ENCODE measurements at places on chromosomes 3 and 15.
A peak's percentile ranks its signal among the peaks of the same experiment; 100 is the strongest.

GRCh38 chr3:139794469-139795265 is 116.9 kb upstream of the NMNAT3 start:
- no peaks in the 10 kb centered on the region for H3K4me1 ChIP-seq
- H3K4me3 ChIP-seq = no peak overlapping the region
- DNase-seq = no peak
- H3K36me3 ChIP-seq = no peaks in the 10 kb centered on the region
- no peaks in the 10 kb centered on the region for H3K27me3 ChIP-seq

DNA sequence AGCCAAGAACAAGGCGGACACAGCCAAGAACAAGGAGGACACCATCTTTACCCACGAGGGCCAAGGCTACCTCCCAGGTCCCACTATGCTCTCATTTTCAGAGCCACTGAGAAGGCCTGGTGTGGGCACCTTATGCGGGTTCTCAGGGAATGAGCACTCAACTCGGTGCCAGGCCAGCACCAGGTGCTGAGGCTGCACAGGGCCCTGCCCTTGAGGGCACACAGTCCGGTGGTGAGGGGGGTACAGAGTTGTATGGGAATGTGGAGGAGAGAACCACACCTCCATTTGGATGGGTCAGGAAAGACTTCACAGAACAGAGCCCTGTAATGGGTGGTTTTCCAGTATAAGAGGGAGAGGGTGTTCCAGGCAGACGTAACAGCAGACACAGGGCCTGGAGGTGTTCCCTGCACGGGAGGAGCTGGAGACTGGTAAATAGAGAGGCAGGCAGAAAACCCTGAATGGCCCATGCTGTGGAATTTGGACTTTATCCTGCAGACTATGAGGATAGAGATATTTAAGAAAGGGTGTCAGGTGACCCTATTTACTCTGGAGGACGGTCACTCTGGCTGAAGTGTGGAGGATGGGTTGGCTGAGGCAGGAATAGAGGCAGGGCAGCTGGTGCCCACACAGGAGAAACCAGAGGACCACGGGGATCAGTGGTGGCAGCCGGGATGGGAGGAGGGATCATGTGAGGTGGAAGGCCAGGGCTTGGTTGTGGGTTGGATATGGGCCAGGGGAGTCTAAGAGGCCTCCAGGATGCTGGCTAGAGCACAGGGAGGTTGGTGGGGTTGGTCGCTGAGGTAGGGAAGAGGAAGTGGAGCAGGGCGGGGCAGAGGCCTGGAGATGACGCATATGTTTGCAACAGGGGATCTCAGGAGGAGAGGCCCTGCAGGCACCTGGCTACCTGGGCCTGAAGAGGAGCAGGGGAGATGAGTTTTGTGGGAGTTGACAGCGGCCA is 34.6 kb downstream of the CRABP1 start:
- no peaks in the 10 kb centered on the region for H3K36me3 ChIP-seq
- no peak for DNase-seq
- H3K4me1 ChIP-seq = no peaks in the 10 kb centered on the region
- H3K27me3 ChIP-seq = no peaks in the 10 kb centered on the region
- no peak overlapping the region for H3K4me3 ChIP-seq
- no peak overlapping the region for H3K27ac ChIP-seq

GRCh38 chr3:13158408-13158807 is 85.2 kb upstream of the IQSEC1 start:
- no peak overlapping the region for H3K27ac ChIP-seq
- DNase-seq = no peak
- H3K27me3 ChIP-seq = no peaks in the 10 kb centered on the region
- no peak overlapping the region for H3K4me3 ChIP-seq

- no peaks in the 10 kb centered on the region for H3K27me3 ChIP-seq
- H3K4me3 ChIP-seq = no peak overlapping the region
- H3K4me1 ChIP-seq = no peaks in the 10 kb centered on the region
These were observed 96.8 kb downstream of the OCA2 start for GRCh38 chr15:28002136-28002861.

DNA sequence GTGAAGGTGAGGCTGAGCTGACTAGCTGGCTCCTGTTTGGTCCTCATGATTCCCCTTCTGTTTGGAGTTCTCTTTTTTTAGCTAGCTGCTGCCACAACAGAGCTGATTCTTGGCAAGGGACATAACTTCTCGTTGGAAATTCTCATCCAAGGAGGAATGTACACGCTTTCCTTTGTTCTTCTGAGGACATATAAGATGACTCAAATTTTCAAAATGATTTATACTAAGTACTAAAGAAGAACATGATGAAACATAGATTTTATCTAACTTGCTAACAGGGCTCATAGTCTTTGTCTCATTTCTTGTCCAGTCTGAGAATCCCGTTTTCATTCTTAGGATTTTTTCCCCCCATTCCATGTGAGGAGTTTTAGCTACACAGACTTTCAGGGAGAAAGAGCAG is 2.9 kb upstream of the TFG start:
- no peak for DNase-seq
- H3K27me3 ChIP-seq = no peaks in the 10 kb centered on the region
- H3K27ac ChIP-seq = no peak overlapping the region
- no peak overlapping the region for H3K4me3 ChIP-seq

DNA sequence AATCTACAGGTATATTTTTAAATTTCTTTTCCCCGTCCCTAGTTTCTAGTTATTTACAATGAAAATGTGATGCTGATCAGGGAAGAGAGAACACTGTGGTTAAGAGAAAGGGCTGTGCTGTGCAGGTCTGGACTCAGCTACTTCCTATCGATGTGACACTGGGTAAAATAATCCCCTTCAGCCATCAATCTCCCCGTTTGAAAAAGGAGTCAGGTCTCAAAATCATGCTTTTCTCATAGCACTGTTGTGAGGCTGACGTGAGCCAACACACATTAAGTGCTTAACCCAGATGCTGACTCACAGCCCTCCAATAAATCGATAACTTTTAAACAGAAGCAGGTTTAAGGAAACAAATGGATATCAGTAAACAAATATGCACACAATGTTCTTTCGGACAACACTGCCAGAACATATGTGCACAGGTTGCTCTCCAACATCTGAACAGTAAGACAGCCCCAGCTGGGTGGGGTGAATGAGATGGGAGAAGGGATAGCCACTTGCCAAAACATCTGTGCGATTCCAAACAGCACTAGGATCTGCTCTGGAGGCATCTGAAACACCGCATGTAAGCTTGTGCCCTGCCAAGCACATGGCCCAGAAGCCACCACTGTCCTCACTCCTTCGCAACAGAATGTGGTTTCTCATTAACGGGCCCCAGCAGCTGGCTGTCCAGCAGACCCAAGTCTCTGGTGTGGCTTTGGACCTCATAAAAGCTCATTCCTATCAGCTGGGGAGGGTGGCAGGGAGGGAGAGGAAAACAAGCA is 143.2 kb upstream of the PRICKLE2 start:
- no peak for DNase-seq
- no peaks in the 10 kb centered on the region for H3K36me3 ChIP-seq
- H3K27me3 ChIP-seq = no peaks in the 10 kb centered on the region
- no peak overlapping the region for H3K4me3 ChIP-seq

DNA sequence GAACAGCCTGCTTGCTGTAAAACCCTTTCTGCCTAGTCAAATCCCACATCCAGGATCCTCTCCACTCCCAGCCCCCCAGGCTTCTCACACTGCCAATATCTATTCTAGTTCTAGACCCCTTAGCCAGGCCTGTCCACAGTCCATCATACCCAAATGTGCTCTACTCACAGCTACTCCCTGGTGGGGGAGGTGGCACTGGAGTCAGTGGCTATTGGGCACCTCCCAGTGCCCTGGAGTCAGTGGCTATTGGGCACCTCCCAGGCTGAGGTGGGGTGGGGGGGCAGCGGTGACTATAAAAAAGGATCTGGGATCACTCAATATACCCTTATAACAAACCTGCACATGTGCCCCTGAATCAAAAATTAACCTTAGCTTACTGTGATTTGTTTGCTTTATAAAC is 773 bp upstream of the DISP2 start:
- no peak overlapping the region for H3K27ac ChIP-seq
- H3K4me1 ChIP-seq = peaks cover 4% of the 10 kb centered on the region
- DNase-seq = no peak

DNA sequence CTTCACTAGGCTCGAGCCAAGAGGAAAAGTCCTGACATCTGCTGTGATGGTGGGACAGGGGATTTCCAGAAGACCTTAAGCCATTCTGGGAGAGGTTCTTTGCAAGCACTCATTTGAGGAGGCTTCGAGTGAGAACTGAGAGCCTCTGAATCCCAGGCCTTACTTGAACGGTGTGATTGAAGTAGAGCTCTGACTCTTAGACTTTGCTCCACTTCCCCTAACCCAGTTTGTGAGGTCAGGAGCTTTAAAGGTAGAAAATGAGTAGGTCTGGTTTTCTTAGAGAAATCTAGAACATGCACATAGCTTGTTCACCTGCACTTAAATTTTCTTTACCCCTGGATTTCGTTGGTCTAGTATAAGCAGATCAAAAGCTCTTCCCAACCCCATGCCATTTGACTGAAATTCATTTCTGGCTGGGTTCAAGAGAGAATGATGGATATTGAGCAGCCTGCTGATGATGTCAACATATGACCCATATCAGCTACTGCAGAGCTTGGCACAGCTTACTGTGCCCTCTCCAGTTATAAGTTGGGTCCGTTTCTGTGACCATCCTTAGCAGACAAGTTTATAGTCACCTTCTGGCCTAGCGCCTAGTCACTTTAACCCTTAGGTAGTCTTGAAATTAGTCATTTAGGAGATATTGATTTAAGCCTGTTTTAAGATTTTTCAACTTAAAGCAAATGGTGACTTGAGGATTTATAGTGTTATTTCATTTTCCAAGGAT is 229.2 kb upstream of the CHRM5 start:
- H3K4me3 ChIP-seq = no peak overlapping the region
- no peaks in the 10 kb centered on the region for H3K4me1 ChIP-seq
- H3K27ac ChIP-seq = no peak overlapping the region
- no peaks in the 10 kb centered on the region for H3K27me3 ChIP-seq
- DNase-seq = no peak

GRCh38 chr3:187902041-187902471 is 156.8 kb upstream of the BCL6 start:
- no peak overlapping the region for H3K4me3 ChIP-seq
- no peaks in the 10 kb centered on the region for H3K4me1 ChIP-seq
- H3K27ac ChIP-seq = no peak overlapping the region
- no peaks in the 10 kb centered on the region for H3K27me3 ChIP-seq
- DNase-seq = no peak

GRCh38 chr3:193743702-193744047 is 150.7 kb downstream of the OPA1 start:
- no peak overlapping the region for H3K4me3 ChIP-seq
- H3K27ac ChIP-seq = no peak overlapping the region
- no peaks in the 10 kb centered on the region for H3K36me3 ChIP-seq
- DNase-seq = no peak

DNA sequence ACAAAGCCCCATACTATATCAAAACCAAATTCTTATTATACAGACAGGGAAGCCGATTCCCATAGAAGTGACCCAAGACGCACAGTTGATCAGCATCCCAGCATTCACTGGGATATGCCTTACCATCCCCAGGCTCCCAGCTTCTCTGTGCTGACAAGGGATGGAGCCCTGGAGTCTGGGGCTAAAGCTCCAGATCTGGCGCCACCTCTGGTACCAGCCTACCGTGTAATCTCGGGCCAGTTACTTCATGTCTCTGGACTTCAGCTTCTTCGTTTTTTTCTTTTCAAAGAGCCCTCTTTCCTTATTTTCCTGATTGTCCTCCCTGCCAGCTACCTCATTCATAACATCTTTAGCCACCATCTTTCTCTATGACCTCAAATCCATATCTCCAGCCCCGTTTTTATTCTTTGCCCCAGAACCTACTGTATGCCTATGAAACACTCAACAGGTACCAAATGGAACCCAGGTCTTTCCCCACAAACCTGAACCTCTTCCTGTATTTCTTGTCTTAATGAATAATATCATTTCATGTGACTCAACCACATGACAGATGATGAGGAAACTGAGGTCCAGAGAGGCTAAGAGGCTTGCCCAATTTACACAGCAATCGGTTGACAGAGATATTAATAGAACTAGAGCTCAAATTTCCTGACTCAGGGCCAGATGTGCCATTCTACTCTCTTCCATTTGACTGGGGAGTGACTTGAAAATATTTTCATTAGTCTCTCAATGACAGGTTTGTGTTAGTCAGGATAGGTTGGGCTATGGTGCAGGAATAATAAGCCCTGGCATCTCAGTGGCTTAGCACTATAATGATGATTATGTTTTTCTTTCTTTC is 85.4 kb upstream of the TLE3 start:
- no peaks in the 10 kb centered on the region for H3K27me3 ChIP-seq
- H3K4me3 ChIP-seq = no peak overlapping the region
- H3K4me1 ChIP-seq = no peaks in the 10 kb centered on the region
- DNase-seq = no peak

- no peak overlapping the region for H3K27ac ChIP-seq
- no peak overlapping the region for H3K4me3 ChIP-seq
- H3K27me3 ChIP-seq = no peaks in the 10 kb centered on the region
These were observed 562.7 kb downstream of the MFSD1 start for GRCh38 chr3:159364511-159364910.

- H3K36me3 ChIP-seq = no peaks in the 10 kb centered on the region
- no peaks in the 10 kb centered on the region for H3K4me1 ChIP-seq
- DNase-seq = peak; percentile 27
- no peak overlapping the region for H3K4me3 ChIP-seq
- H3K27ac ChIP-seq = no peak overlapping the region
These were observed 37.7 kb upstream of the FGD5 start for GRCh38 chr3:14780927-14781507.
